ENCODE measurements at places on chromosomes 7 and 10.

DNA sequence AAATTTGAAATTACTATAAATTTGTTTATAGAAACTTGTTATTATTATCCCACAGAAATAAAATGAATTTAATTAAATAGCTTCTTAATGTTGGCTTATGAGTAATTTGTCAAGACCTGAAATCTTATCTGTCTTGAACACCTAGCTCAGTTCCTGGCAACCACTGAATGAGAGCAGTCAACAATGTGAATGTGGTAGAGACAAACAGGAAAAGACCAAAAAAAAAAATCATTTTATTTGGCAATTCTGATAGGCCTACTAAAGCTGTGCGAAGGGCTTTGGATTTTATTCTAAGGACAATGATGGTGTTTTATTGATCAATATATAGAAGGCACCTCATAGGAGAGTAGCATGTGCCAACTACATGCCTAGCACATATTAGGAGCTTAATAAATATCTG lies 127.8 kb upstream of the RSU1 start:
- no peak for DNase-seq

DNA sequence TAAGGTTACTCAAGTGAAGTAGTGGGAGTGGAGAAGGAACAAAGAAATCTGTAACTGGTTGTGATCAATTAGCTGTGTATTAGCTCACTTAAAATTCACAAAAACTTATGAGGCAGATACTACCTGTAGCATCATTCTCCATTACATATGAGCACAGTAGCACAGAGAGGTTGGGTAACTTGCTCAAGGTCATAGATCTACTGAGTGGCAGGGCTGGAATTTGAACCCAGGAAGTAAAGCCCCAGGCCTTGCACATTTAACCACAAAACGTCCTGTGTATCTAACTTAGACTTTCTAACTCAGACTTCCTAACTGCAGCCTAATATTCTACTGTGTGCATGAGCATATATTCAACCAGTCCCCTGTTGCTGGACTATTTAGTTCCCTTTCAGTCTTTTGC lies 5.6 kb upstream of the SLF2 start:
- no peak for DNase-seq

- DNase-seq, result no peak
Measured at GRCh38 chr10:665579-666091, 23.8 kb downstream of the DIP2C start.

DNA sequence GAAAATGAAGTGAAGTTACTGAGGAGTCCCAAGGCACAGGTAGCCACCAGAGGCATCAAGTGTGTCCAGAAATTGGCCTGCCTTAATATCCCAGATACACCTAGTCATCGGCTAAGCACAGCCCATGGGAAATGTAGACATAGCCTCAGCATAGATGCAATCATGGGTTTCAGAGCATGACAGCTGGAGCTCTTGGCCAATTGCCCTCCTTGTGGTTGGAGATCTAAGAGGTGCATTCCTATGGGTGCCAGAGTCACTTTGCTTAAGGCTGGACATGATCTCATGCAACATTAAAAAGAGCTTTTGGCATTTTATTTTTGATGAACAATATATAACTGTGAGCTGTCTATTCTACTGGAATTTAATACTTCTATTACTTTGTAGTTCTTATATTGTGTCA lies 758.0 kb upstream of the LRRTM3 start:
- DNase-seq, result no peak

DNA sequence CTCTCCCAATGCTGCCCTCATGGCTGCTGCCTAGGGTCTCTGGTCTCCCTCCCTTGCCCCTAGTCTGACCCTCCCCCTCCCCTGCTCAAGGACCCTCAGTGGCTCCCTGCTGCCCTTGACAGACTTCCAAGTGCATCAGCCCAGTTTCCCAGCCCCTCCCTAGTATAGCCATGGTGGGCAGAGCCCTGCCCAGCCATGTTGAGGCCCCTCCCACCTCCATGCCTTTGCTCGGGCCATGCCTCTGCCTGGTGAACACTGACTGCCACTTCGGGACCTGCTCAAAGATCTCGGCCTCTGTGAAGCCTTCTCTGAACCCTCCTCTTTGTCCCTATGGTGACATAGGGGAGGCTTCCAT lies 73.2 kb downstream of the MYL10 start:
- DNase-seq, result no peak

Data from left hindlimb (tissue), 1 donor.